ENCODE measurements at places on chromosomes 2 and 18. TPM values are rescaled to one million over a fixed set of nuclear protein-coding genes. Genes with fewer than 3 reads are reported as not detected.

AMMECR1L gene
- 16.8 TPM for total RNA-seq

DHRS9 gene
- not detected for total RNA-seq

VIL1 gene
- total RNA-seq = not detected

GRCh38 chr2:10091182-10091888 lies 11.1 kb upstream of the CYS1 start:
- H3K27ac ChIP-seq = no peak overlapping the region
- no peaks in the 10 kb centered on the region for H3K36me3 ChIP-seq
- H3K4me3 ChIP-seq = no peak overlapping the region
- no peaks in the 10 kb centered on the region for H3K4me1 ChIP-seq

- no peaks in the 10 kb centered on the region for H3K4me1 ChIP-seq
- H3K36me3 ChIP-seq = no peaks in the 10 kb centered on the region
- H3K27ac ChIP-seq = no peak overlapping the region
- H3K4me3 ChIP-seq = no peak overlapping the region
- DNase-seq = no peak
Measured at GRCh38 chr18:5618047-5618688, 74.4 kb upstream of the EPB41L3 start.

DNA sequence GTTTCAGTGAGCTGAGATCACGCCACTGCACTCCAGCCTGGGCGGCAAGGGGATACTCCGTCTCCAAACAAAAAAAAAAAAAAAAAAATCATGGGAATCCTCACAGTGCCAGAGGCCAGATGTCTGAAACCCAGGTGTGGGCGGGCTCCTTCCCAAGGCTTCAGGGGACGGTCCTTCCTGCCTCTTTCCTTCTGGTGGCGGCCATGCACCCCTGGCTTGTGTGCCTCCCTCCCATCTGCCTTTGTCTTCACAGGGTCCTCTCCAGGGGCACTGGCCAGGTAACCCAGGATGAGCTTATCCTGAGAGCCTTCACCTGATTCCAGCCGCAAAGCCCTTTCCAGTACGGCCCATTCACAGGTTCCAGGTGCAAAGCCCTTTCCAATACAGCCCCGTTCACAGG lies 40.9 kb upstream of the GPC1 start:
- no peak overlapping the region for H3K4me3 ChIP-seq
- peaks cover 3% of the 10 kb centered on the region for H3K4me1 ChIP-seq
- H3K36me3 ChIP-seq = no peaks in the 10 kb centered on the region
- no peak for DNase-seq
- H3K27me3 ChIP-seq = no peaks in the 10 kb centered on the region

DNA sequence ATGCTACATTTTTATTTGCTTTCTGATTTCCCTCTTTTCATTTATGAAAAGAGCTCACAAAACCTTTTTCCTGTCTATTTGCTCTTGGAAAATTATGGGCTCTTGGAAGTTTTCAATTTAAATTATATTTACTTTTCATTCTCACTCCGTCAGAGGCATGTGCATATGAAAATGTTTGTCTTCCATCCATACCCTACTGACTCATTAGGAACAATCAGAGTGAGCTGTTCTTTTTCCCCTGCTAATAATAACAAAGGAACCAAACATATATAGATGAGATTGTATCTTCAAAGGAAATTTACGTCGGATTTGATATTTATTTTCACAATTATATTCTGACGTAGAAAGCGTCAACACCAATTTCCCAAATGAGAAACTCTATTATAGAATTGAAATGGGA lies 1101.2 kb downstream of the TSN start:
- H3K27ac ChIP-seq = no peak overlapping the region
- no peaks in the 10 kb centered on the region for H3K4me1 ChIP-seq
- no peaks in the 10 kb centered on the region for H3K27me3 ChIP-seq
- no peak for DNase-seq
- no peak overlapping the region for H3K4me3 ChIP-seq

DNA sequence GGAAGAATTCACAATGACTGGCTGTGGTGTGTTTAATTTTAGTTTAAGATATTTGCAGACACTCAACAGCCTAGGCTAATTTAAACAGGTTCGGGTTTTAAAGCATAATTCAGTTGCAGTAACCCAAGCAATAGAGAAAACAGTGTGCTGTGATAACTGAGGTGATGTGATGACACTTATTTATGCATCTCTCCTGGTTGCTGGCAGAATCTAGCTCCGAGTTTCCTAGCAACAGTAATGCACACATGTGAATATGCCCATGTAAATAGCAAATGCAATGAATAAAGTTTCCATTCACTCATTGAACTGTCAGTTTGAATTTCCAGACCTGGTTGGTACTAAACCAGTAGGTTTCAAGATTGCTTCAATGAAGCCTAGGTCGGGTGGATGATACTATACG lies 426.5 kb downstream of the TMX3 start:
- H3K27ac ChIP-seq = no peak overlapping the region
- DNase-seq = no peak
- H3K27me3 ChIP-seq = no peaks in the 10 kb centered on the region

DNA sequence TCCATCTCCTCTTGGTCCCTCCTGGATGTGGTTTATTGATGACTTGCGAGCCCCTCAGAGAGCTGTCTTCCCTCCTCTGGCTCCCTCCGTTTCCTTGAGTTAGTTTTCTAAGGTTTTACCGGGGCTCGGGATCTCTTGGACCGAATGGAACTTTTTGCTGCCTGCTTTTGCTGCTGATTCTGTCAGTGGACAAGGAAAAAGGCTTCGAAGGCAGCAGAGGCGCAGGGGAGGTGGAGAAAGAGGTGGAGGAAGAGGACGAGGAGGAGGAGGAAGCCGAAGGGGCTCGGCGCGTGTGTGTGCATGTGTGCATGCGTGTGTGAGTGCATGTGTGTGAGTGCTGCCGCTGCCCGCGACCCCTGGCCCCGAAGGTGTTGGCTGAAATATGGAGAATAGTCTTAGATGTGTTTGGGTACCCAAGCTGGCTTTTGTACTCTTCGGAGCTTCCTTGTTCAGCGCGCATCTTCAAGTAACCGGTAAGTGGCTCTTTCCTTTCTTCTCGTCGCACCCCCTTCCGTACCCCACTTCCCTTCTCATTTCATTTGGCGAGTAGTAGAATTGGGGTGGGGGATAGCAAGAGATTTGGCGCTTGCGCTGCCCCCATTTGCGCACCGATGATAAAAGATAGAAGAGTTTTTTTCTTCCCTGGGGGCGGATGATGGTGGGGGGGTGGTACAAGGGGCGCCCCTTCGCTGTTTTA lies 557 bp downstream of the DCC start:
- H3K36me3 ChIP-seq = no peaks in the 10 kb centered on the region
- peak; percentile 21 for DNase-seq
- H3K4me1 ChIP-seq = no peaks in the 10 kb centered on the region
- H3K27ac ChIP-seq = no peak overlapping the region
- peaks cover 11% of the 10 kb centered on the region for H3K27me3 ChIP-seq

DNA sequence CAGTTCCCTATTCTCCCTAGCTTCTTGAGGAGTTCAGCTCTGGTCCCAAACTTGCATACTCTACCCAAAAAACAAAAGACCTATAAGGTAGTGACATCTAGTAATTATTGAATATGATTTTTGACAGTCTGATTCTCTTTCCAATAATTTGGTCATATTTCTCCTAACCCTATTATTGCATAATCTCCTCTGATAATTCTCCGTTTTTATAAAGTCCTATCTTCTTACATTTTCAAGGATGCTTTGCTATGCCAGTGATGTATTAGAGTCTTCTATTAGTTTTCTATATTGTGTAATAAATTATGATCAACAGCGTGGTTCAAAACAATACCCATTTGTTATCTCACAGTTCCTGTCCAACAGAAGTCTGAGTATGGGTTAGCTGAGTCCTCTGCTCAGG lies 426.3 kb downstream of the BCL11A start:
- H3K27me3 ChIP-seq = no peaks in the 10 kb centered on the region
- H3K36me3 ChIP-seq = no peaks in the 10 kb centered on the region
- no peak overlapping the region for H3K27ac ChIP-seq
- no peak for DNase-seq
- no peak overlapping the region for H3K4me3 ChIP-seq

DNA sequence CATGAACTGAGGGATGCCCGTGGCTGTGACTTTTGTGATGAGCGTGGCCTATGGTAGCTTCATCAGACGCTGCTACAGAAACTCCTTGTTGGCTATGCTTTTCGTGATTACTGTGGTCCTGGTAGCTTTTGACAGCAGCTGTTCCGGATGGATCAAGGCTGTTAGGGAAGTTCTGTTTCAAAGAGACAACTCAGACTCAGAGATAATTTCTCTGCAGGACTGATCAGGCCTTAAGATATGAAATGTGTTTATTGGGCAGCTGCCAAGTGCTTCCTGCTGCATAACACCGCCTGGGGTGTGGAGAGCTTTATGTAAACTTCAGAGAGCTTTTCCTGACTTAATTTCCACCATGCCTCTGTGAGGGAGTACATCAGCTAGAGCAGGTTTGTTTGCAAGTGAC lies 243.8 kb downstream of the TSN start:
- H3K27me3 ChIP-seq = no peaks in the 10 kb centered on the region
- DNase-seq = peak; percentile 42
- H3K36me3 ChIP-seq = no peaks in the 10 kb centered on the region
- H3K27ac ChIP-seq = no peak overlapping the region
- H3K4me1 ChIP-seq = peaks cover 3% of the 10 kb centered on the region

- peak; percentile 83 for DNase-seq
- H3K4me3 ChIP-seq = no peak overlapping the region
- H3K36me3 ChIP-seq = no peaks in the 10 kb centered on the region
- H3K4me1 ChIP-seq = peaks cover 4% of the 10 kb centered on the region
- no peaks in the 10 kb centered on the region for H3K27me3 ChIP-seq
- H3K27ac ChIP-seq = peak overlapping the region; percentile 5
Measured at GRCh38 chr2:37377187-37377532, 32.7 kb downstream of the QPCT start.

- no peaks in the 10 kb centered on the region for H3K36me3 ChIP-seq
- no peak overlapping the region for H3K27ac ChIP-seq
- no peaks in the 10 kb centered on the region for H3K27me3 ChIP-seq
- no peak for DNase-seq
Measured at GRCh38 chr2:237885111-237885930, 25.9 kb downstream of the RAMP1 start.

- no peaks in the 10 kb centered on the region for H3K4me1 ChIP-seq
- H3K36me3 ChIP-seq = no peaks in the 10 kb centered on the region
- no peak for DNase-seq
- no peak overlapping the region for H3K27ac ChIP-seq
- H3K4me3 ChIP-seq = no peak overlapping the region
Measured at GRCh38 chr18:25326361-25326952, 25.5 kb downstream of the ZNF521 start.

DNA sequence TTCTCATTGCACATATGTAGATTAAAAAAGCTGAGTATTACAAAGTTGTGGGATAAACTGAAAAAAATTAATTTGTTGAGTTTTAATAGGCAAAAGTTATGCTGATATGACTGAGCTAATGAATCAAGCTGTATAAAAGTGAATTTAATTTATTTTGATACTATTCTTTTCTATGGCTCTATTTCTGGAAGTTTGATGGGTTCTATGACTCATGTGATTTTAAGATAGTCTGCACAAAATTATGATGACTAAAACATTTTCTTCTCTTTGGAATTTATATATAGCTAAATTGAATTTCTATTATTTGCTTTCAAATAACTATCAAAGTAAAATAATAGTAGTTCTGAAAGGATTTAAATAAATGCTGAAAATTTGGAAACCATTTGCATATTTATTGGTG lies 71.0 kb upstream of the MMADHC start:
- no peaks in the 10 kb centered on the region for H3K36me3 ChIP-seq
- no peak for DNase-seq
- no peaks in the 10 kb centered on the region for H3K27me3 ChIP-seq
- H3K4me3 ChIP-seq = no peak overlapping the region

GRCh38 chr2:108853421-108853820 lies 66.8 kb downstream of the CCDC138 start:
- no peak overlapping the region for H3K4me3 ChIP-seq
- H3K27me3 ChIP-seq = no peaks in the 10 kb centered on the region
- peak; percentile 69 for DNase-seq
- H3K27ac ChIP-seq = no peak overlapping the region
- H3K4me1 ChIP-seq = no peaks in the 10 kb centered on the region
- H3K36me3 ChIP-seq = no peaks in the 10 kb centered on the region

All from fibroblast of lung (primary cell).